ENCODE measurements at places on chromosomes 2 and 18.
A peak's percentile ranks its signal among the peaks of the same experiment; 100 is the strongest.

- DNase-seq = no peak
These were observed 68.5 kb downstream of the NCOA1 start for GRCh38 chr2:24559473-24560113.

DNA sequence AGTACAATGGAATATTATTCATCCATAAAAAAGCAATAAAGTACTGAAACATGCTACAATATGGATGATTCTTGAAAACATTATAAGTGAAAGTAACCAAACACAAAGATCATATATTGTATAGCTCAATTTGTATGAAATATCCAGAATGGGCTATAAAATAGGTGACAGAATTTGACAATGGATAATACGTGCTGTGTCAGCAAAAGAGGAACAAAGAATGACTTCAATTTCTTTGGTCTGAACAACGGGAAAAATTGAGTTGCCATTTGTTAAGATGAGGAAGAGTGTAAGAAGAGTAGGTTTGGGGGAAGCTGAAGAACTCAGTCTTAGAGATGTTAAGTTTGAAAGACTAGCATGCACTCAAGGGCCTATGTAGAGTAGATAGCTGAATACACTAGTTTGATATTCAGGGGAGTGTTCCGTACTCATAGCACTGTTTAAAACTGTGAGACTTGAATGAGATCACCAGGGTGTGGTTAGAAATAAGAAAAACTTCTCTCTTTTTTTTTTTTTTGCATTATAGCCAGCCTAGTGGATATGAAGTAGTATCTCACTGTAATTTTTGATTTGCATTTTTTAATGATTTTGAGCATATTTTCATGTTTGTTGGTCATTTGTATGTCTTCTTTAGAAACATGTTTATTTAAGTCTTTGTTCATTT lies 213.6 kb downstream of the NR4A2 start:
- DNase-seq = no peak

GRCh38 chr18:61282926-61283325 lies 50.3 kb upstream of the CDH20 start:
- no peak for DNase-seq

DNA sequence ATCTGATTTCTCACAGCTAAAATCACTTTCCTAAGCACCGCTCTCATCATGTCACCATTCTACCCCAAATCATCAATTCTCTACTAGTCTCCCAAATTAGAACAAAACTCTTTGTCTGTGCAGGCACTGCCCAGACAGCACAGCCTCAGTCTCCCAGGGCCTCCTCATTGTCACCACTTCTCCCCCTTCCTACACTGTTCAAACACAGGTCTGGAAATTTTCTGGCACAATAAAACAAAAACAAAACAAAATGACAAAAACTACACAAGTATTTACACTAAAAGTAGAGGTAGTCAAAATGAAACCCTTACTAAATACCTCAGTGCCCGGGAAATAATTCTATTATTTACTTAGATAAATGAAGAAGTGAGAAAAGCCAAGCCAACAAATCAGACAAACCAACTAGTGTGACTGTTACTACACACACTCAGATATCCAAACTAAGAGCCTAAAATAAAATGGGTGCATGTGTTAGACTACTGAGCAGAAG lies 156.2 kb upstream of the DNMT3A start:
- DNase-seq = no peak

- DNase-seq = no peak
These were observed 53.5 kb downstream of the PPIG start for GRCh38 chr2:169637620-169638019.

DNA sequence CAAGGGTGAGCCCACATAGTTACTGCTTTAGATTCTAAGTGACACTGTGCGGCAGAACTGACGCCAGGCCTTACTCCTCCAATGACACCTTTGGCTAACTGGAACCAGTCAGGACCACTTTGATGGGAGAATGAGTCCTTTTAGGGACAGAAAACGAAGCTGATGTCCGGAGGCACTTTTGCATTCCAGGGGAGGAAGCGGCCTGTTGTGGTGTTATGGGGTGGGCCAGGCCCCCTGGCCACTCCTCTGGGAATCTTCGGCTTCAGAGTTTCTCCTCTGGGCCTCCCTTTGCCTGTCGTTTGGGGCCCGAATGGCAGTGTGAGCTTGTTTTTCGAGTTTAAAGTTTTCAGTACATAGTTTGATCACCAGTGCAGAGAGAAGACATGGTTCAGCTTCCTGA lies 65.9 kb downstream of the MBP start:
- no peak for DNase-seq

GRCh38 chr2:112758711-112759110 lies 5.7 kb downstream of the CKAP2L start:
- DNase-seq = no peak

DNA sequence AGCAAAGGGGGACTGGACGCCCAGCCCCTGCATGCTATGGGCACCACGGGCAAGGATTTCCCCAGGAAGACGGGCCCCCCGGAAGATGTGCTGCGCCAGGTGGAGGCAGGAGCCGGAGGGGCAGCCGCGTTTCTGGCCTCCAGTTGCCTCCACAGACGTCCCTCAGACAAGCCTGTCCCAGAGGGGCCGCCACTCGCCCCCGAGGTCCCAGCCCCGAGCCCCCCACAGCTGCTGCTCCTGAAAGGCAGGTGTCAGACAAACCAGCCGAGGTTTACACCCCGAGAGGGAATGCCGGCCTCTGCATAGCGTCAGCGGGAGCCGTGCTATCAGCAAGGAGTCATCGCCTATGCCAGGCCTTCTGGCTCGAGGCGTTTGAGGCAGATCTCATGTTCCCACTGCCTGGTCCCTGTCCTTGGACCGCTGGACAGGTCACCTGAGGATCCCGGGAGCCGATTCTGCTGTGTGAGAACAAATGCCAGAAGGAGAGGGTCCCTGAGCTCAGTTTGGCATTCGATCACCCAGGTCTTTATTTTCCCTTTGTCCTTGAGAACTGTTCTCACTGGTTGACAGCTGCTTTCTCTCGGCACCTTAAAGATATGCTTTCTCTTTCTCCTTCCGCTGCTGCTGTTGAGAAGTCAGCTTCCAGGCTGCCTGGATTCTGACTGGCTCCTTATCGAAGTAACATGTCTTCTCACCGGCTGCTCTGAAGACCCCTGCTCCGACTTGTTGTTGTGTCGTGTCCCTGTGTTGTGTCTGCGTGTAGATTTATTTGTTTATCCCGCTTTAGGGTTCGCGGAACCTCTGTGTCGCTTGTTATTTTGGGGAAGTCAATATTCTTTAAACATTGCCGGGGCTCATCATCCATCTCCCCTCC lies 20.6 kb downstream of the CROCC2 start:
- DNase-seq = no peak

- peak; percentile 61 for DNase-seq
These were observed 3.0 kb downstream of the ZNF516 start for GRCh38 chr18:76491776-76492668.

- DNase-seq = no peak
These were observed 156.7 kb upstream of the HAAO start for GRCh38 chr2:42949125-42949524.

DNA sequence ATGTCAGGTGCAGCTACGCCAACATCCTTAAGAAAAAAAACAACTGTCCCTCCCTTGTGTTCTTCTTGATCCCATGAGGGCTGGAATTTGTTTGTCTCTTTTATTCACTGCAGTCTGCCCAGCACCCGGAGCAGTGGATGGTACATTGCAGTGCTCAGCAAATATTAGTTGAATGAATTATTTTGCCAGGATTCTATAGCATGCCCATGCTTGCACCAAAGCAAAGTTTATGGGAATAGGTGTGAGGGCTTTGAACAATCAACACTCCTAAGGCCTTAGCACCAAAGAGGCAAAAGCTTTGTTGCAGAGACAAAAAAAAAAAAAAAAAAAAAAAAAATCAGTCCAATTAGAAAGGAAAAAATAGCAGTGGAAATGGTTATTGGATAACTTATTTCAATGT lies 28.7 kb upstream of the DCC start:
- DNase-seq = no peak

GRCh38 chr2:177501186-177501585 lies 108.6 kb downstream of the AGPS start:
- no peak for DNase-seq

DNA sequence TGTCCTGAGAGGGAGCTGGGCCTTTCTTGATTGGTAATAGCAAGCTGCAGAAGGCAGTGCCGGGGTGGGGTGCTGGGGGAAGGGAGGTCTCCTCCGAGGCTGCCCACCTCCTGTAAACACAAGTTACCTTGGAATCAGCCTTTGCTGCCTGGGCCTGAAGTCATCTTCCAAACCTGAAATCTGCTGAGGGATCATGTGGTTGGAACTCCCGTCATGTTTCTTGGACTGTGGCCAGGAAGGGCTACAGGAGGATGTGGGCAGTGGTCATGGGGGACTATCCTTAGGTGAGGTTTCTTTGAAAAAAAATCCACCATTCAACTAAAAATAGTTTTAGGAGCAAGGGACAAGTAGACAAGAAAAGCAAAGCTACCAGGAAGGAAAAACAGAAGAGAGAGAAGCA lies 74.2 kb downstream of the CDK15 start:
- no peak for DNase-seq

- no peak for DNase-seq
These were observed 34.5 kb upstream of the CHRNA1 start for GRCh38 chr2:174798801-174799200.

- no peak for DNase-seq
These were observed 1.1 kb downstream of the EMILIN1 start for GRCh38 chr2:27079233-27080139.

GRCh38 chr2:221741496-221742211 lies 169.6 kb upstream of the EPHA4 start:
- no peak for DNase-seq

DNA sequence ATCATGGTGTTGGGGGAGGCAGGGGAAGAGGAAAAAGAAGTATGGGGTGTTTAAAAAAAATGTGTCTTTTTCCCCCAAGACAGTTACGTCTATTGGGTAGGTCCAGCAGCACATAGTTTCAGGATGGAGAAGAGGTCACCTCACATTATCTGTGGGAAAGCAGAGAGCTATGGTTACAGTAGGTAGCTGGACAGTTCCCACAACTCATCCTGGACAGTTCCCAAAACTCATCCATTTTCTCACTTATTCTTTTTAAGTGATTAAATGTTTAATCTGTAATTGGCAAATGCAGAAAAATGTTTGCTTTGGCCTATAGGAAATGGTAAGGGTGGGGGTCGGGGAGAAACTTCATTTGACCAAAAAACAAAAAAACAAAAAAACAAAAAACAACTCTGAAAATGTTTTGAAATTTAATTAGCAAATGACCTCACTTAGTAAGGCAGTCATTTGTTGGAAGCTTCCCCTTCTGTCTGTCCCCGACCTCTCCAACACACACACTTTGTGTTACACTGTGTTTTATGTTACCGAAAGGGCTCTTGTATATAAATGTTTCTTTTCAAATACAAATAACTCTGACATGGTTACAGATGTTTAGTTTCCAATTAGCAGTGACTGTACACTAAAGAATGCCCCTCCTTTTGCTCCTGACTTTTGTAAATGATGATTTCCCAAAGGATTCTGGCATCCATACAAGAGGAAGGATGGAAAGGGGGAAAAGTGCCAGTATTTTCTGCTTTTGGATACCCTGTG lies 173.3 kb upstream of the ZFP36L2 start:
- DNase-seq = no peak

DNA sequence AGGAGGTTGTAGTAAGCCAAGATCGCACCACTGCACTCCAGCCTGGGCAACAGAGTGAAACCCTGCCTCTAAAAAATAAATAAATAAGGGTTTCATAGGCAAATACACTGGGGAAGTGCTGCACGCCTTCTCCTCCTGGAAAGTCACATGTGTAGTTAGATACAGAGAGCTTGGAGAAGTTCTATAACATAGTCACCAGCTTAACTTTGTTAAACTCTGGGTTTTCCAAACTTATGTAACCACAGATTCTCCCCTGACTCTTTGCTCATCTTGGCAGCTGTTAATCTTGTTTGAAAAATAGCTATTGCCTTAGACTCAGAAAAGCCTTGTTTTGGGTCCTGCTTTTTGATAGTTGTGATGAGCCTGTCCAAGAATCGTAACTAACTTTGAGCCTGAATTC lies 25.2 kb downstream of the KIAA2012 start:
- no peak for DNase-seq

DNA sequence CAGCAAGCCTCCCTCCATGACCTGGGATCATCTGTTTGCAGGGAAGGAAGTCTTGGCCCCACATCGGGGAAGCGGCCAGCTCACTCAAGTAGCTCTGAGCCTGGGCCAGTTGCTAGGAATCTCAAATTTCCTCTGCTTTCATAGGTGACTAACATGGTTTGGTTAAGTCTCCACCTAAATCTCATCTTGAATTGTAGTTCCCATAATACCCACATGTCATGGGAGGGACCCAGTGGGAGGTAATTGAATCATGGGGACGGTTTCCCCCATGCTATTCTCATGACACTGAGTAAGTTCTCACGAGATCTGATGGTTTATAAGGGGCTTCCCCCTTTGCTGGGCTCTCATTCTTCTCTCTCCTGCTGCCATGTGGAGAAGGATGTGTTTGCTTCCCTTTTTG lies 75.2 kb downstream of the LBH start:
- DNase-seq = no peak

DNA sequence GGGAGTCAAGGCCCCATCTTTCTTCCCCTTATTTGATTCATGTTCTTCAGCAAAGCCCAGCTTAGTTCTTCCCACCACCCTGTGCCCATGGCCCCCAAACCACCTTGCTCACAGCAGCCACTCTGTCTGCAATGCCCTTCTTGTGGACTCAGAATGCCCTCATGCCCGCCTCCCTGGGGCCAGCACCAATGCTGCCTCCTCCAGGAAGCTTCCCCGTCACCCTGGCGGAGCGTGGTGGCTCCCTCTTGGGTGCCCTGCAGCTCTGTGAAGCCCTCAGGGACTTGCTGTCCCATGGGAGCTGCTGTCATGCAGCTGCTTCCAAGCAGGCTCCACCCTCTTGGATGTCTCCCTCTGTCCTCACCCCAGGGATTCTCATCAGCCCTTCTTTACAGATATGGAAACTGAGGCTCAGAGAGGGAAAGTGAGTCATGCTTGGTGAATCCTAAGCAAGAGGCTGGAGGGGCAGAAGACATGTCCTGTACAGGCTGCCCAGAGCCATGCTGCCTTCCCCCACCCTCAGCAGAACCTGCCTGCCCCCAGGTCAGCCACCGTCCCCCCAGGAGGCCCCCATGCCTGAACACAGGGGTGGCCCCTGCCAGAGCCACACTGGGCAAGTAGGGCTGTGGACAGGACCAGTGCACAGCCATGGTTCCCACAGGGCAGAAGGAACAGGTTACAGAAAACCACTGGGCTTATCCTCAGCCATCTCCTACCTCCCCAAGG lies 11.8 kb upstream of the DUSP2 start:
- DNase-seq = no peak

- DNase-seq = no peak
These were observed 253.6 kb upstream of the TNP1 start for GRCh38 chr2:217113491-217113890.

- DNase-seq = no peak
These were observed 24.2 kb upstream of the CPO start for GRCh38 chr2:206915121-206915520.

DNA sequence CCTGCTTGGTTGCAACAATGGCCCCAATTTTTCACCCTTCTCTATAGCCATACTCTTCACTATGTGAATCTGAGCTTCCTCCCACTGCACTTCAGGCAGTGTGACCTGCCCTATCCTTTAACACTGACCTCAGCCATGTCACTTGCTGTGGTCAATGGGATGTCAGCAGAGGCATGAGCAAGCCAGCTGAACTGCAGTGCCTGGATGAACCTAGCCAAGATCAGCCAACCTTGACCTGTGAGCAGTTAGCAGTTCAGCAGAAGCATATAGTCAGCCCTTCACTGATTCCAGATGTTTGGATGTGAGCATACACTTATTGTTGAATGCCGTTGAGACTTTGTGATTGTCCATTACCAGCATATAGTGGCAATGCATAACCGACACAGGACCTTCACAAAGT lies 63.4 kb upstream of the BOD1L2 start:
- no peak for DNase-seq

- DNase-seq = no peak
These were observed 2154.0 kb upstream of the PIK3C3 start for GRCh38 chr18:39801010-39801409.

Data from NCI-H1930 (cell line).